Liver (tissue), 10 donors: ENCODE measurements at places on chromosomes 4 and X.

DNA sequence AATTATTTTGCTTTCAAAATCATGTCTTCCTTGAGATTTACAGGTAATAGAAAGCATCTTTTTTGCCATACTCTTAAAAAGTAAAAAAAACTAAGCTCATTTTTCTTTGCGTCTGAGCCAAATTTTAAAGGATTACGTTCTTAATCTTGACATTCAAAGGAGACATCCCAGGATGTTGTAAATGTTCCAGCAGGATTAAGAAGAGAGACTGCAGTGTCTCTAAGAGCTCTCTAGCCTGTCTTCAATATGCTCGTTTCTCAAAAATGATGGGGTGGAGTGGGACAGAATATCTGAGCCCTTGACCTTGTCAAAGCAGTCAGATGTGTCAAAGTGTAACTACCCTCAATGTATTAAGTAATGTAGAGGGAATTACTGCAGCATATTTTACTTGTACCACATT, 363.3 kb downstream of the PCDH7 start:
- H3K27ac ChIP-seq: no peak overlapping the region
- no peaks in the 10 kb centered on the region for H3K36me3 ChIP-seq
- H3K4me3 ChIP-seq: no peak overlapping the region
- DNase-seq: no peak

- no peak for DNase-seq
- peak overlapping the region; percentile 13 for H3K27ac ChIP-seq
- no peaks in the 10 kb centered on the region for H3K36me3 ChIP-seq
- peaks cover 5% of the 10 kb centered on the region for H3K4me1 ChIP-seq
- no peaks in the 10 kb centered on the region for H3K27me3 ChIP-seq
These were observed 34.6 kb upstream of the SLC9A7 start for GRCh38 chrX:46793386-46794143.

- H3K4me3 ChIP-seq: no peak overlapping the region
- no peak for DNase-seq
- H3K27ac ChIP-seq: no peak overlapping the region
These were observed 81.5 kb downstream of the NHS start for GRCh38 chrX:17456526-17456925.

GRCh38 chr4:140019619-140020347, 134.2 kb downstream of the MAML3 start:
- no peak for DNase-seq
- peak overlapping the region; percentile 11 for H3K4me3 ChIP-seq
- peak overlapping the region; percentile 75 for H3K27ac ChIP-seq
- no peaks in the 10 kb centered on the region for H3K27me3 ChIP-seq
- no peaks in the 10 kb centered on the region for H3K36me3 ChIP-seq

DNA sequence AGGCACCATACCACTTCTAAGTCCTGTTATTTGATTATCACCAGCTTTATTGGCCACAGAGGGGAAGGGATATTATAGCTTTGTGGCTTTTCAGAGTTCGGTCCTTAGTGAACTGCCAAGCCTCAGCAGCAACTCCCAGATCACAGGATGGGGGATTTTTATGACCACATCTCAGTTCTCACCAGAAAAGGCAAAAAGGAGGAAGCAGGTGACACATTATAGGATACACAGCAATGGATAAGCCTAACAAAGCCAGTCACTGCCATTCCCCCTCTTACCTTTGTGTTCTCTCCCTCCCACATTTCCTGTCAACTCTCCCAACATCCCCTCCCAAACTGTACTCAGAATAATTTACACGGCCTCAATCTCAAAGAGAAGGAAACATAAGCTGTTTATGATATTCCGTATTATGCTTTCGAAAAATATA, 142.8 kb downstream of the MGST2 start:
- DNase-seq: no peak

GRCh38 chr4:119082661-119083060, 53.0 kb upstream of the MYOZ2 start:
- no peaks in the 10 kb centered on the region for H3K27me3 ChIP-seq
- H3K4me1 ChIP-seq: no peaks in the 10 kb centered on the region
- DNase-seq: no peak
- no peak overlapping the region for H3K27ac ChIP-seq
- H3K4me3 ChIP-seq: no peak overlapping the region
- H3K36me3 ChIP-seq: no peaks in the 10 kb centered on the region

DNA sequence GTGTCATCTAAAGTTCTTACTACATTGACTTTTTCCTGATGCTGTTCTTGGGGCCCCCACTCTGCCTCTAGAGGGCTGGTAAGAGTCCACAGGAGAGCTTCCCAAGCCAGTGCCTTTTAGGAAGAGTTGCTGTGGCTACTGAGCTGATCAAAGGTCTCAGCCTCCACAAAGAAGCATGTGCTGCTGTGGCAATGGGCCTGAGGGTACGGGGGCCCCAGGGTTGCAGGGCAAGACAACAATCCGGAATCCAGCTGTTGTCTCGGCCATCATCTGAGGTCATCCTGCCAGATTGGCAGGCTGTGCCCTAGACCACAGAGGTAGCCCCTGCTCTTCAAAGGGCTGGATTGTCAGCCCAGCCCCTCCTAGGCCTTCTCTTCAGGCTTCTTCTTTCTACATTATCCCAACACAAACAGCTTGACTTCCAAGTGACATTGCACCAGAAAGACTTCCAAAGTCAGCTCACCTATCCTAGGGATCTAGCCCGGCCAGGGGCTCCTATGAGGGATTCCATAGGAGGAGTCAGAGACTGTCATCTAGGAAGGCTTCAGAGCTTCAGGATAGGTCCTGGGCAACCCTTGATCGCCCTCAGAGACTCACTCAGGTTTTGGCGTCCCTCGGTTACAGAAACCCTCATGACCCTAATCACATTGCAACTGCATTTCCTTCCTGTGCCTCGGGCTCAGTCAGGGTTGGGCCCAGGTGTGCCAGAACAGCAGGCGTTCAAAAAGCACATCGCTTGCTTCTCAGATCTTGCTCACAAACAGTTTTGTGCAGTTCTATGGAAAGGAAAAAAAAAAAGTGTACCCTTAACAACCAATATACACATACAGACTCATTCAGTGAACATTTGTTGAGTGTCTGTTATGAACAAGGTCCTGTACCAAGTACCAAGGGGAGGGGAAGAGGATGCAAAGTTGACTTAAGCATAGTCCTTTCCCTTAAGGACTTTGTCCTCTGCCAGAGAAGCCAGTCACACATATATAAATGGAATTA, 27.8 kb downstream of the SLC25A5 start:
- H3K4me1 ChIP-seq: no peaks in the 10 kb centered on the region
- H3K36me3 ChIP-seq: no peaks in the 10 kb centered on the region
- no peak overlapping the region for H3K27ac ChIP-seq
- no peak overlapping the region for H3K4me3 ChIP-seq

- H3K4me1 ChIP-seq: no peaks in the 10 kb centered on the region
- no peaks in the 10 kb centered on the region for H3K27me3 ChIP-seq
- no peaks in the 10 kb centered on the region for H3K36me3 ChIP-seq
- DNase-seq: no peak
These were observed 23.2 kb upstream of the MXD4 start for GRCh38 chr4:2284934-2285612.

GRCh38 chrX:29478336-29479069, 736.9 kb upstream of the MAGEB2 start:
- no peaks in the 10 kb centered on the region for H3K27me3 ChIP-seq
- H3K4me1 ChIP-seq: no peaks in the 10 kb centered on the region
- DNase-seq: no peak

DNA sequence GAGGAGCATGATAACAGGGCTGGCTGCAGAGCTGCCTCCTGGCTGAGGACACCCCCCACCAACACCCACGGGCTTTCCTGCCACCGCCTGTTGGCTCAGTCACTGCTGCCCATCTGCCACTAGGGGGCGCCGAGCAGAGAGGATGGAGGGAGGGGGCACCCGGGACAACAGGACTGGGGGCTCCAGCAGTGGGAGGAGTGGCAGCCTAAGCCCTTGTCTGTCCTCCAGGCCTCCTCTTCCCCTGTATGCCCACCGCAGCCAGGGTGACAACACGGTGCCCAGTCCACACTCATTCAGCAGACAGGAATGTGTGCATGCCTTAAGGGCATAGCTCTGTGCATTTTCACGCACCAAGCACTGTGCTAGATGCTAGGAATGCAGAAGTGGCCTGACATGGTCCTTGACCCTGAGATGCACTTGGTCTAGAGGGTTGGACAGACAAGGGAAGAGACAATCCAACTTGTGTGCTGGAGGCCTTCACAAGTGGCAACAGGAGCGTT, 149.9 kb downstream of the AMMECR1 start:
- no peaks in the 10 kb centered on the region for H3K4me1 ChIP-seq
- H3K27ac ChIP-seq: no peak overlapping the region
- DNase-seq: peak; percentile 59
- H3K27me3 ChIP-seq: no peaks in the 10 kb centered on the region
- no peaks in the 10 kb centered on the region for H3K36me3 ChIP-seq

DNA sequence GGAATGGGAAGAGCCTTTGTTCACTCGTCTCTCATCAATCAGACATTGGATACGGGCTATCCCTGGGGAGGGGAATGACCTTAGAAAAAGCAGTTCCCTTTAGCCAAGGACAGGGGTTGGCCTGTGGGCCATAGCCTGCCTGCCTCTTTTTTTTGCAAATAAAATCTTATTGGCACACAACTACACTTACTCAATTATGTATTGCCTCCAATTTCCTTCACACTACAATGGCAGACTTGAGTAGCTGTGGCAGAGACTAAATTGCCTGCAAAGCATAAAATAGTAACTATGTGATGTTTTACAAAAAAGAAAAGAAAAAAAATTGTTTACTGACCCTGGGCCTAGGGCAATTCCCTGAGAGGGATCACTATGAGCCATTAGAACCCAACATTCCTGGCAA, 23.4 kb downstream of the PPP1R2C start:
- H3K27me3 ChIP-seq: no peaks in the 10 kb centered on the region
- H3K27ac ChIP-seq: no peak overlapping the region
- DNase-seq: no peak
- H3K4me1 ChIP-seq: no peaks in the 10 kb centered on the region
- H3K36me3 ChIP-seq: no peaks in the 10 kb centered on the region

DNA sequence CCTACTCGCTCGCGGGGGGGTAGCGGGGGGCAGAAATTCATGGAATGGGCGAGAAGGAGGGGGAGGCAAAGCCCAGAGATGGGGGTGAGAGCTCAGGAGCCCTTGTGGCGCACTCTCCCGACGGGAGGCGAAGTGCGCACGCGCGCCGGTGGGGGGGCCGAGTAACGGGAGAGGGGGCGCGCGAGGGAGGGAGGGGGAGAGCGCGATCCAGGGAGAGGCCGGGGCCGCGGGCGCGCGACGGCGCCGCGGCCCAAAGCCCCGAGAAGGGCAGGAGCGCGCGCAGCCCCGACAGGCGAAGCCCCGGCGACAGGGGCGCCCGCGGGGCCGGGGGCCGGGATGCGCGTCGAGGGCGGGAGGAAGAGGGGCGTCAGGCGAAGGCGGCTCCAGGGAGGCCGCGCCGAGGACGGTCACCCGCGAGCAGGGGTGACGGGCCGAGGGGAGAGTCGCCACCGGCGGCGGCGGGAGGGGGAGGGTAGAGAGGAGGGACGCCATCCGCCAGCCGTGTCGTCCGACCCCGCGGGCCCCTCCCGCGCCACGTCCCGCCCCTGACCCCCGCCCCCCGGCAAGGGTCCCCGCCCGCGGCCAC, 421 bp downstream of the MECP2 start:
- H3K4me1 ChIP-seq: no peaks in the 10 kb centered on the region
- DNase-seq: peak; percentile 67
- H3K36me3 ChIP-seq: no peaks in the 10 kb centered on the region
- no peaks in the 10 kb centered on the region for H3K27me3 ChIP-seq
- H3K4me3 ChIP-seq: peak overlapping the region; percentile 67
- peak overlapping the region; percentile 72 for H3K27ac ChIP-seq

- no peak for DNase-seq
- H3K27me3 ChIP-seq: no peaks in the 10 kb centered on the region
- no peaks in the 10 kb centered on the region for H3K36me3 ChIP-seq
- no peak overlapping the region for H3K4me3 ChIP-seq
These were observed 303.5 kb upstream of the HS3ST1 start for GRCh38 chr4:11732155-11732554.

GRCh38 chrX:41779030-41779564, 55.1 kb downstream of the GPR82 start:
- DNase-seq: no peak
- H3K27ac ChIP-seq: no peak overlapping the region
- H3K4me3 ChIP-seq: no peak overlapping the region
- no peaks in the 10 kb centered on the region for H3K36me3 ChIP-seq
- H3K4me1 ChIP-seq: no peaks in the 10 kb centered on the region

DNA sequence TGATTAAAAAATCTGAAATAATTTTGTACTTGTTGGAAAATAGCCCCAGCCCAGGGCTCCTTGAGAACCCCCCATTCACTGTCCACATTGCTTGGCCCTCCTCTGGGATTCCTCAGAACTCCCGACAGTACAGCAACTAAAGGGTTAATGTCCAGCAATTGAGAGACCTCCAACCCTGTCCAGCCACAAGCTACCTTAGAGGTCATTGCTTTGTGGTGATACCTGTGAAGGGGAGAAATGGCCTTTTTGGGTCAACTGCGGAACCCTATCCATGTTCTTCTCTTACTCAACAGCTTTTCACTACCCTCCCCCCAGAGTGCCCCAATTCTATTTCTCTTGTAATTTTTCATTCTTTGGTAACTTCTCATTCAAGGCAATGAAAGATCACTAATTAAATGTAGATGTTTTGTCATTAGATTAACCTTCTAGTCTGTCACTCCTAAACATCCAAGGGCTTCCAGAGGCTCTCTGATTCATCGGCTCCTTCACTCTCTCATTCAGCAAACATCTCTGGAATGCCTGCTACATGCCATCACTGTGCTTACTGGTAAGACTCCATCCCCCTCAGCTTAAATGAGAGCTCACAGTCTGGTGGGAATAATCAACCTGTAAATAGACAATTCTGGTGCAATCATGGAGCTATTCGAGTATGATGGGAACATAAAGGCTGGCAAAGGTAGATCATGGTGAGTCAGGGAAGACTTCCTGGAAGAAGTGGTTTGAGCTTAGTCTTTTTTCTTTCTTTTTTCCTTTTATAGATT, 241.4 kb upstream of the PGRMC2 start:
- no peak overlapping the region for H3K27ac ChIP-seq
- no peaks in the 10 kb centered on the region for H3K27me3 ChIP-seq
- no peak for DNase-seq

GRCh38 chrX:28324321-28324721, 262.9 kb upstream of the IL1RAPL1 start:
- no peak overlapping the region for H3K4me3 ChIP-seq
- DNase-seq: no peak
- H3K36me3 ChIP-seq: no peaks in the 10 kb centered on the region
- H3K4me1 ChIP-seq: no peaks in the 10 kb centered on the region
- no peaks in the 10 kb centered on the region for H3K27me3 ChIP-seq

GRCh38 chrX:110327336-110327735, 9.5 kb upstream of the AMMECR1 start:
- H3K27ac ChIP-seq: no peak overlapping the region
- H3K4me1 ChIP-seq: no peaks in the 10 kb centered on the region
- no peaks in the 10 kb centered on the region for H3K36me3 ChIP-seq

- H3K27me3 ChIP-seq: no peaks in the 10 kb centered on the region
- H3K4me3 ChIP-seq: no peak overlapping the region
- DNase-seq: peak; percentile 32
- H3K4me1 ChIP-seq: no peaks in the 10 kb centered on the region
These were observed 2340.7 kb downstream of the PCDH7 start for GRCh38 chr4:33060674-33061542.

DNA sequence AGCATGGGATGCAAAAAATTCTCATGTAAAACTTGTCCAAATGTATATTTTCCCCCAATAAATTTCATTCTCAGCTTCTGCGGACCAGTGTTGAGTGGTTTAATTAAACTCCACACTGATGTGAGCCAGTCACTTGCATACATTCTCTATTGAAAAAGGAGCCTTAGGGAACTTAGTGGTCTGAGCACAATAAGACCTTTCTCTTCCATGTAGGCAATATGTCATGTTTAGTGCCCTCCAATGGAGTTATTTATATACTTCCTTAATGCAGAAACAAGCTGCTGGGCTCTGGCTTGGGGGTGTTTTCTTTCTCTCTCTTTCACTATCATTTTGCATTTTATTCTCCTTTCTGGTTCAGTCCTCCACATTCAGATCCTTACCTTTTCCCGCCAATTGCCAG, 196.9 kb downstream of the ANAPC10 start:
- no peak overlapping the region for H3K4me3 ChIP-seq
- H3K27me3 ChIP-seq: no peaks in the 10 kb centered on the region
- no peak overlapping the region for H3K27ac ChIP-seq
- no peak for DNase-seq
